ENCODE measurements at places on chromosomes 7 and 10.

GRCh38 chr7:150363872-150364271, 4.8 kb upstream of the REPIN1 start:
- DNase-seq, result no peak

- DNase-seq, result no peak
Observed at GRCh38 chr7:2585446-2585845, 26.7 kb downstream of the IQCE start.

DNA sequence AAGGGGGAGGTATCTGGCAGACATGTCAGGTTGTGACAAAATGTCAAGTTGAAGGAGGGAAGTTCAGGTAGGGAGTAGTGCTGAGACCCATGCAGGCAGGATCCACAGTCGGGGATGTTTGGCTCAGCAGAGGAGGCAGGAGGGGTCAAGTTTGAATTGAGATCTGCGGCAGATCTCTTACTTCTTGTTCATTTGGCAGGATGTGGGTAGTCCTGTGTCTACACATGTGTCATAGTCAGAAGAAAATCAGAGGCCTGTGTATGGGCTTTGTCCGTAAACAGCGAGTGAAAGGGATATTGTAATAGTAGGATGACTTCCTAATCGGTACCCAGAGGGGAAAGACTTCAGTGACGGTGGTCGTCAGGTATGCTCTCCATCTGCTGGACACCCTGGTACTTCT, 203.8 kb upstream of the MTPN start:
- DNase-seq, result no peak

DNA sequence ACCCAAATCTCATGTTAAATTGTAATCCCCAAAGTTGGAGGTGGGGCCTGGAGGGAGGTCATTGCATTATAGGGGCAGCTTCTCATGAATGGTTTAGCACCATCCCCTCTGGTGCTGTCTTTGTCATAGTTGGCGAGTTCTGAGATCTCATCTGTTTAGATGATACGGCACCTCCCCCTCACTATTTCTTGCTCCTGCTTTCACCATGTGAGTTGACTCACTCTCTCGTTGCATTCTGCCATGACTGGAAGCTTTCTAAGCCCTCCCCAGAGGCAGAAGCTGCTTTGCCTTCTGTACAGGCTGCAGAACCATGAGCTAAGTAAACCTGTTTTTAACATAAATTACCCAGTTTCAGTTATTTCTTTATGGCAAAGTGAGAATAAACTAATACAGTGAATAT, 18.9 kb upstream of the ZNF138 start:
- no peak for DNase-seq

DNA sequence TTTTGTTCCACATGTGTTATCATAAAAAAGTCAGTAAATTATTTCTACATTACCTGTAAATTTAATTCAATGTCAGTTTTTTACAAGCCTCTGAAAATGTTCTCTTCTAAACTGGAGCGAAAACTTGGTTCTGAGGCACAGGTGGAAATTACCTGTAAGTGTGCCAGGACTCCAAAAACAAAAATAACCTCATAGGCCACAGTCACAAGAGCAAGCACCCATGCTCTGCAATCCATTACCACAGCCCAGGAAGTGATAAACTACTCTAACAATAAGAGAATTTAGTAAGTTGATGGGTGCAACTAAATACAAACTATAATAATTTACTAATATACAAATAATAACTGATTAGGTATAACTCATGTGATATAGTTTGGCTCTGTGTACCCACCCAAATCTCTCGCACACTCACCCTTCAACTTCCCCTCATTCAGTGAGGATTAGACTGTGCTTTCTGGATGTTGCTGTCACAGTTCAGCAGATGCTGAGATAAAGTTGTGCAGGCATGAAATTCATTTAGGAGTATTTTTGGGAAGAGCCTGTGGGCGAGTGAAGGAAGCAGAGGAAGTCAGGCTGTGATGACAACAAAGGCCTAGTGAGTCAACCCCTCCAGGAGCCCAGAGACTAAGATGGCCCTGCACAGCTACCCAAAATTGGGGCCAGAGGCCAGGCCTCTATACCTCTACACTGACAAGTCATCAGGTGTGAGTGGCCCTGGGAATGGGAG, 16.3 kb upstream of the GIMAP6 start:
- DNase-seq, result no peak

DNA sequence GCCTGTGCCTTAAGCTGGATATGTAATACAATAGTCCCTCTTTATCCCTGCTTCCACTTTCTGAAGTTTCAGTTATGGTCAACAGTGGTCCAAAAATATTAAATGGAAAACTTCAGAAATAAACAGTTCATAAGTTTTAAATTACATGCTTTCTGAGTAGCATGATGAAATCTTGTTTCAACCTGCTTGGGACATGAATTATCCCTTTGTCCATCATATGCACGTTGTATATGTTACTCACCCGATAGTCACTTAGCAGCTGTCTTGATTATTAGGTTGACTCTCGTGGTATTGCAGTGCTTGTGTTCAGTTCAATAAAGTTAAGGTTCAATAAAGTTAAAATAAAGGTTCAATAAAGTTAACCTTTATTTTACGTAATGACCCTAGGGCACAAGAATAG, 25.5 kb downstream of the C1GALT1 start:
- peak; percentile 83 for DNase-seq

DNA sequence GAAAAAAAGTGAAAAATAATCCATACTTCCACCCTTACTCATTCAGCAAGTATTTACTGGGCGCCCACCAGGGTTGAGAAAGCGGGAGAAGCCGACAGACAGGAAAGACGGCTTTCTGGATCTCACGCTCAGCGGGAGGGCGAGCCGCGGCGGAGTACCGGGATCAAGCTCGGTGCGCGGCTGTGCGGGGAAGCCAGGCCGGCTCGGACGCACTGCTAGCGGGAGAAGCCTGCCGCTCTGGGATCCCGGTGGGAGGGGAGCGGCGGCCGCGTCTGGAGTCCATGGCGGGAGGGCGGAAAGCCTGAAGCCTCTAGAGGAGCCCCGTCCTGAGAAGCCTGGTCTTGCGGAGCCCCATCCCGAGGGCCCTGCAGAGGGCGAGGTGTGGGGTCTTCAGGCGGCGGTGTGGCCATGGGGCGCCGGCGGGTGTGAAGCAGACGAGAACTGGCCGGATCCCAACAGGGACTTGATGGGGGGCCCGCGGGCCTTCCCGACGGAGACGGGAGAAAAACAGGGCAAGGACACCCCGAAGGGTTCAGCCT, 82.9 kb downstream of the VIPR2 start:
- no peak for DNase-seq

DNA sequence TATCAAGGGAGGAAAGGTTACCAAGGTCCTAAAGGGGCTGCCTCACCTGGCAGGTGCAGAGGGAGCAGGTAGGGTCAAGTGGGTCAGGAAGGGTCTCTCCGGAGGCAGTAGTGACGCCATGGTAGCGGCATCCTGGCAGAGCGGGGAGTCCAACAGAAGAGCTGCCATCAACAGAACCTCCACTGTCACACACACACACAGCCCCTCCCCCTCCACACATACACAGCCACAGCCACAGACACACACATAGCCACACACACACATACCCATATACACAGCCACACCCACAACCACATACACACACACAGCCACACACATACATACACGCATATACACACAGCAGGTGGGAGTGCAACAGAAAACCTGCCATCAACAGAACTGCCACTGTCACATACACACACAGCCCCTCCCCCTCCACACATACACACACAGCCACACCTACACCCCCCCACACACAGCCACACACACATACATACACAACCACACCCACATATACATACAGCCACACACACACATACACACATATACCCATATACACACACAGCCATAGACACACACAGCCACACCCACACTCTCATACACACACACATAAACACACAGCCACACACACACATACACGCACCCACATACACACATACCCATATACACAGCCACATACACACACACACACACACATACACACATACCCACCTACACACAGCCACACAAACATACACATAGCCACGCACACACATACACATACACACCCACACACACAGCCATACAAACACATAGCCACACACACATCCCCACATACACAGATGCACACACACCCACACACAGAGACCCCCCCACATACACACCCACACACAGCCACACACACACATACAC, 23.1 kb downstream of the KCP start:
- DNase-seq, result no peak

DNA sequence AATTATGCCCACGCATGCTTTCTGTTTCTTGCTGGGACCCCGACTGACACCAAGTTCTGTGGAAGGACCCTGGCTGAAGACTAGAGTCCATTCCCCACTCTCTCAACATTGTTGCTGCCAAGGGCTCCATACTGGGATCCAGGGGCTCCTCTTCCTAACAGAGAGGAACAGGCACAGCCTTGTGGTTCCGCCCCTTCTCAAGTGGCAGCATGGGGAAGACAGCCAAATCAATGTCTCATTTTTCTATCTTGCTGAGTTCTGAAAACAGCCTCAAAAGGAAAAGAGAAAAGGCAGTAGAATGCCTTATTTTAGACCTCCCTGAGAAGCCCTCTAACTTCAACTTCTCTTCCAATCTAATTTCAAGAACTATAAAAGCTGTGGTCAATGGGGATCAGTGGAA, 23.7 kb upstream of the LAMB1 start:
- DNase-seq, result no peak

- DNase-seq, result peak; percentile 82
Observed at GRCh38 chr10:103241262-103242011, 4.2 kb upstream of the RPEL1 start.

DNA sequence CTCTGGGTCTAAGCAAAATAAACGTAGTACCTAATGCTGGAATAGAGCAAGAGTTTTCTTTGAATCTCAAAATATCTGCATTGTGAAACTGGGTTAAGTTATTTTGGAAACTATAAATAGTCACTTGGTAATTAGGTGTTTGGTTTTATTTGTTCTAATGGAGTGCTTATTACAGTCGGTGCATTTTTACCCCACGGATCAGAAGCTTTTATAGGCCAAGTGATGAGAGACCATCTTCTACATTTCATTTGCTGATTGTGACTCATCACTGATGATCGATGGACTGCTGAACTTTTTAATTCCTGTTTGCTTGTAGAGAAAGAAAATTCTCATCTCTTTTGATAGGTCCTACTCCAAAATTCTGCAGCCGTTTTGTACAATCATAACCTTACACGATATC, 28.2 kb downstream of the MGMT start:
- no peak for DNase-seq

- DNase-seq, result peak; percentile 25
Observed at GRCh38 chr7:133858311-133858710, 268.8 kb upstream of the LRGUK start.

DNA sequence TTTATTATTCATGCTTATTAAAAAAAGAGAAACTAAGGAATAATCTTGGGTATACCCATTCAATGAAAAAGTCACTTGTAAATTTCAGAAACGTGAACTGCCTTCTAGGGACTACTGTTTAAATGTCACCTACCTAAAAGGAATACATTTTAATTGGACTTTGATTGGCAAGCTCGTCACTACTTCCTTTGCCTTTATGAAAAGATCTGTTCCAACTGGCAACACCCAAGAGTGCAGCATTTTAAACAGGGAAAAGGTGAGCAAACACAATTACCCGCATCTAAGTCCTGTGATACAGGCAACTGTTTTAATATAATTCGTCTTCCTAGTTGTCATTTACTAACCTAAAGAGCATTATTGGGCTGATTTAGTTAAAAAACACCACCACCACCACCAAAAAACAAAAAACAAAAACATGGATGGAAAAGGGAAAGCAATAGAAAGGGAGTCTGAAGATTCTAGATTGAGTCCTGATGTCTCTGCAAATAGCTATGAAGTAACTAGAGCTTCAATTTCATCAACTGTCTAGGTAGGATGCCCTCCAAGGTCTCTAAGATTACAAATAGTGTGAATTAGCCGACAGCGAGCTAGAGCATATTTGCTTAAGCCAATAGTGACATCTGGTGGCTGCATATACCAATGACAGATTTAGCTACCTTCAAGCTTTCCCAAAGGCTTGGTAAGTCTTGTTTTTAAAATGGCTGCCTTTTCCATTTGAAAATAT, 33.8 kb upstream of the ICA1 start:
- DNase-seq, result peak; percentile 70

DNA sequence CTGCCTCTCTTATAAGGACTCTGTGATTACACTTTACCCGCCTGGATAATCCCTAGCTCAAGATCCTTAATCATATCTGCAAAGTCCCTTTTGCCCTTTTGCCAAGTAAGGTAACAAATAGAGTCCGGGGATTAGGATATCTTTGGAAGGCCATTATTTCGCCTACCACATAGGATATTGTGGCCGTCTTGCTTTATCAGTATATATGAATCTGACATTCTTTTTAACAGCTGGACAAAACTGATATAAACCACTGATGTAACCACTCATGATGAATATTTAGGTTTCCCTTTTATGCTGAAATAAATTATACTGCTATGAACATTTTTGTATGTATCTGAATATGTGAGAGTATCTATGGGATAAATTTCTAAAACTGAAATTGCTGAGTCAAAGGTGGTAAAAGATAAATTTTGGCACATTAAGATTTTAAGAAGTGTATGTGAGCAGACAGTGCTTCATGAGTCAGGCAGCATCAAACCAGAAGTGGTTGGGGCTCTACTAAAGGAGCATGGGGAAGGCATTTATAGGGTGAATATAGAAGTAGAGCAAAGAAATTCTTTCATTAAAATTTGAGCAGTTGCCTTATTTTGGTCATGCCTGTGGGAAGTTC, 44.7 kb downstream of the AVL9 start:
- DNase-seq, result no peak

DNA sequence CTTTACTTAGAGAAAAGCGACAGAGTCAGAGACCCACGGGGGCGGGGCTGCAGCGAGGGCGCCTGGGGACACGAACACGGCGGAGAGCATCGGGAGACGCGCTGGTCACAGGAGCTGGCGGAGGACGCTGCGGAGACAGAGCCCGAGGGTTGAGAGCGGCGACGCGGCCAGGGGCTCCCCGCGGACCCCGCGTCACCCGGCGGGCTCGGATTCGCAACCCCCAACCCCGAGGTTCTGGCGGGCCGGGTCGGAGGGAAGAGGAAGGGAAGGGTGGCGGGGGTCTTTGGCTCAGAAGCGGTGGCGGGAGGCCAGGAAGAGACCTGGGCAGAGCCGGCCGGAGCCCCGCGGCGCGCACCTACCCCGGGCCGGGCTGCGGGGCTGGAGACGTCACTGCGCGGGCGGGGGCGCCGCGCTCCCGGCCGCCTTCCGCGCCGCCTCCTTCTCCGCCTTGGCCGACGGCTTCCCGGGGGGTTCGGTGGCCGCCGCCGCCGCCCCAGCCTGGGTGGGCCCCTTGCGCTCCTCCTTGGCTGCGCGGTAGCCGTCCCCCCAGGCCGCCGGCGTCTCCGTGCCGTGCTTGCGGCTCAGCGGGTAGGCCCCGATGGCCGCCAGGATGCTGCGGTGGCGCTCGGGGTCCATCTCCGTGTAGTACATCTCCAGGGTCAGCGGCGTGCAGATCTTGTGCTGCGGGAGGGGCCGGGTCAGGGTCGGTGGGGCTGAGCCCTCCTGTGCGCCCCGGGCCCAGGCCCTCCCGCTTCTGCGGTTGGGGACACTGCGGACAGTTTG, 11.1 kb downstream of the CALY start:
- DNase-seq, result no peak

DNA sequence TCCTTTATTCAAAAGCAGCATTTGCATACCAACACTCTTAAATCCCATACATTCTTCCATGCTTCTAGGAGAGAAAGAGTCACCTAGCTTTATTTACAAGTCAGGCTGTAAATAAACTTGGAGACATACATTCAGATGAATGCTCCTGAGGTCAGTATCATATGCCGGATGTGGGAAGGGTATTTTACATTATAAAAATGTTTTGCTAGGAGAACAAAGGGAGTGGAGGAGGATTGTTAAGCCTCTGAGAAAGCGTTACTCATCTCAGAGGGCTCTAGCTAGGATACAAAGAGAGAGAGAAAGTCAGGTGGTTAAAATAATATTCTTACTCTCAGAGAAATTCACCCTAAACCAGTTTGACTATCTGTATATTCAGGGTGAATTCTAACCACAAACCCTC, 300.9 kb upstream of the NPSR1 start:
- DNase-seq, result peak; percentile 74

- no peak for DNase-seq
Observed at GRCh38 chr10:117364110-117364960, 10.9 kb downstream of the PDZD8 start.
